Astrocyte (in vitro differentiated cells and primary cell): ENCODE measurements at places on chromosomes 3 and 15. TPM values are rescaled to one million over a fixed set of nuclear protein-coding genes. Genes with fewer than 3 reads are reported as not detected.
A peak's percentile ranks its signal among the peaks of the same experiment; 100 is the strongest.

DNA sequence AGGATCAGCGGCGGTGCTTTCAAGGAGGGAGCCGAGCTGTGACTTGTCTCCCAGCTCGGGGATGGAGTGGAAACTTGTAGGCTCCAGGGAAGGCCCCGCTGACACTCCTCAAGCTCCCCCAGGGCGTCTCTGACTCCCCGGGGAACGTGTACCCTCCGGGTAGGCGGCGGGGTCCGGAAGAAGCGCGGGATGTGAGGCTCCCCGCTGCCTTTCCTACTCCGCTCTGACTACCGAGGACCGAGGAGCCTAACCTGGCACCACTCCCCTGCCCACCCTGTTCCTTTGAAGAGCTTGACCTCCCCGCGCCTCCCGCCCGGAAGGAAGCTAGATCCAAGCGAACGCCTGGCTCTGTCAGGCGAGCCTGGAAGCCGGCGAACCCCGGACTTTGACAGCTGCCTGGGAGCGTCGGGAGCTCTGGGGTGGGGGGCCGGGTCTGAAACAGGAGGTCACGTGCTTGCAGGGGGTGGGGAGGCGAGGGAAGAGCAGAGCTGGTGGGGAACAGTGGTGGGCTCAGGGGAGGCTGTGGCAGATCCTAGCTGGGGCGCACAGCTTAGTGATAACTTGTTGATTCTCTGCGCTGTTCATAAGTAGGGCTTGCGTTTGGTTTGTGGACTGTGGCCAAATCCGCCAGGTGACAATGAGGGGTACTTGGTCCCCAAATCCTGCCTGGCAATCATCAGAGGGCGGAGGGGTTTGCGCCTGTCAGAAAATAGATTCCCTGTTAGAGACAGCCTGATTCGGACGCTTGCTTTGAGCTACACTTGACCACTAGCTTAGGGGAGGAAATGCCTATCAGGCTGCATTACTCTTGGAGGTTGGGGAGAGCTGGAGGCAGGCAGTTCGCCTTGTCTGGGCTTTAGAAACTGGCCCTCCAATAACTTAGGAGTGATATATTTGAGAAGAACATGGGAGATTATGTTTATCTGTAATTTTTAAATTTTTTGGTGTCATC lies 1.2 kb downstream of the CLSTN2 start:
- no peak overlapping the region for H3K27ac ChIP-seq
- H3K4me3 ChIP-seq: peak overlapping the region; percentile 63
- no peaks in the 10 kb centered on the region for H3K36me3 ChIP-seq
- peaks cover 21% of the 10 kb centered on the region for H3K27me3 ChIP-seq
- peaks cover 7% of the 10 kb centered on the region for H3K4me1 ChIP-seq

- peak overlapping the region; percentile 54 for H3K4me3 ChIP-seq
- H3K4me1 ChIP-seq: peaks cover 65% of the 10 kb centered on the region
- H3K27ac ChIP-seq: peak overlapping the region; percentile 92
- H3K36me3 ChIP-seq: peaks cover 21% of the 10 kb centered on the region
- DNase-seq: no peak
Observed at GRCh38 chr15:60399246-60399915, 1.6 kb upstream of the ANXA2 start.

- H3K36me3 ChIP-seq: no peaks in the 10 kb centered on the region
- H3K27ac ChIP-seq: no peak overlapping the region
- H3K4me1 ChIP-seq: no peaks in the 10 kb centered on the region
- H3K4me3 ChIP-seq: no peak overlapping the region
- DNase-seq: no peak
Observed at GRCh38 chr15:61623746-61624145, 394.6 kb upstream of the RORA start.

DNA sequence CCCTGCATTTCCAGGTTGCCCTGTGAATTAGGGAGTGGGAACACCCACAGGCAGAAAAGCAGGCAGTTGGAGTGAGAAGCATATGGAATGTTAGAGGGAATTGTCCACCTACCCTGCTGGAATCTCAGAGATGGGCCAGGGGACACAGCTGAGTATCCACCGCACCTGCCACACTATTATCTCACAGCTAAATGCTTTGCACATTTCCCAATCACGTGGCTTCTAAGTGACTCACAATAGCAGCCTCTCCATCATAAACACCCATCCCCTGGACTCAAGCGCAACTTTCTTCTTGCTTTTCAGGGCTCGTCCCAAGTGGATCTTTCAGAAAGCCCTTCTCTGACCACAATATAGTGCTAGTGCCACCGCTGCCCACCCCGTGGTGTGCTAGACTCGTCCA lies 389.0 kb upstream of the LMCD1 start:
- no peaks in the 10 kb centered on the region for H3K36me3 ChIP-seq
- no peak for DNase-seq
- H3K27ac ChIP-seq: no peak overlapping the region
- no peak overlapping the region for H3K4me3 ChIP-seq
- no peaks in the 10 kb centered on the region for H3K27me3 ChIP-seq
- no peaks in the 10 kb centered on the region for H3K4me1 ChIP-seq

DNA sequence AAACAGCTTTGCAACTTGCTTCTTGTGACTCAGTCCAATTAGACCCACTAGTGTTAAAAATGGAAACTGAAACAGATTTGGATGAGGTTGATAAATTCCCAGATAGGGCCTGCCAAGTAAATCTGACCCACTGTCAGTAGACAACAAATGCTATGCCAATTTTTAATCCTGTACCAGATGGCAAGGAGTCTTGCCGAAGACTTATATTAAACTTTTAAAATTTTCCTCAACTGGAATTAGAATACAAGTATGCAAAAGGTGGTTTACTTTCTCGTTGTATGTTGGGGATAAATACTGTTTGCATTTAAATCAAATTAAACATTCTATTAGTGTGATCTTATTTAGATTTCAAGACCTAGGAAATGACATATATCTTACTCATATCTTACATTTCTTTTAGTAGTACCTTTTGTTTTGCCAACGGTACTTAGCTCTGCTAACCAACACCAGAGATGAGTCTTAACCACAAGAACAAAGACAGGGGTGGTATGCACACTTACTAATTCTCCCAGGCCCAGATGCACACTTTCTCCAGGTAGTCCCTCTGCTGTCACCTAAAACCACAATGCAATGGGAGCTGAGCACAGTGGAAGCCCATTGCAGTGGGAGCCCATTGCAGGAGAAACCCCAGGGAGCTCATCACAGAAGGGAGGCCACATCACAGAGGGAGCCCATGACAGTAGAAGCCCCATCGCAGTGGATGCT lies 77.8 kb downstream of the WWTR1 start:
- peak overlapping the region; percentile 93 for H3K27ac ChIP-seq
- DNase-seq: peak; percentile 88
- H3K27me3 ChIP-seq: no peaks in the 10 kb centered on the region

- H3K36me3 ChIP-seq: no peaks in the 10 kb centered on the region
- H3K4me3 ChIP-seq: no peak overlapping the region
- peak; percentile 55 for DNase-seq
- no peak overlapping the region for H3K27ac ChIP-seq
- no peaks in the 10 kb centered on the region for H3K27me3 ChIP-seq
Observed at GRCh38 chr15:92365084-92365483, 28.6 kb upstream of the ST8SIA2 start.

GRCh38 chr3:95343228-95343627 lies 1280.4 kb downstream of the NSUN3 start:
- no peaks in the 10 kb centered on the region for H3K4me1 ChIP-seq
- H3K36me3 ChIP-seq: no peaks in the 10 kb centered on the region
- H3K27me3 ChIP-seq: no peaks in the 10 kb centered on the region
- no peak overlapping the region for H3K4me3 ChIP-seq
- no peak for DNase-seq

GRCh38 chr3:62229211-62229610 lies 144.1 kb downstream of the FEZF2 start:
- no peak overlapping the region for H3K27ac ChIP-seq
- no peak overlapping the region for H3K4me3 ChIP-seq
- H3K4me1 ChIP-seq: no peaks in the 10 kb centered on the region
- DNase-seq: no peak

DNA sequence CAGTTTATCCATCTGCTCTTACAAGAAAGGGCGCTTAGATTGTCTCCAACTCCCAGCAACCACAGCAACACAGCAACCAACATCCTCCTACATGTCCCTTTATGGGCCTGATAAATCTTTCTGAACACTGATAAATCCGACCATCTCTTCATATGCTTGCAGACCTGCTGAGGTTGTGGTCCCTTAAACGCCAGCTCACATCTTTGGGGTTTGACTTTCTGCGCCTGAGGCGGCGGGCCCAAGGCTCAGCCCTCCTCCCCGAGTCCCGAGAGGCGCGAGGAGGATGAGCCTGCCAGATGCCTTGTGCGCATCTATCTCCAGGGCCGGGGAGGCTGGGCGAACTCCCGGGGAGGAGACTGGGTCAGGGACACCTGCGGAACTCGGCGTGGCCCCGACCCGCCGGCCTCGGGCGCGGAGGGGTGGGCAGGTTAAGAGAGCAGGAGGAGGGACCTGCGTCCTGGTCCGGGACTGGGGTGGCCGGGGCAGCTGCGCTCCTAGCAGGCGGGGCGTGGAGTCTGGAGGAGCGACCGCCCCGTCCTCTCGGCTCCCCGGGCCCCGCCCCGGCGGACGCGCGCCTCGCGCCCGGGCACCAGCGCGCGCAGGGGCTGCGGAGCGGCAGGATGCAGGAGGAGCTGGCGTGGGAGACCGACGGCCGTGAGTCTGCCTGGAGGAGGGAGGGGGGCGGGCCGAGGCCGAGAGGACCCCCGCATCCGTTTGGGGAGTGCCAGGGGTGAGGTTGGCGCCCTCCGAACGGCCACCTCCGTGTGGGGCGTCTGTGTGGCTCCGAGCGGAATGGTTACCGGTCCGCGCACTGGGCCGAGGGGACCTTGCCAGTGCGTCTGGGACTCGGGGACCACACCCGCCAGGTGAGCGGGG lies at the start of gene ANKDD1A:
Gene ANKDD1A, plus strand, starts transcription at position 592 of the 876 bp plus-strand sequence. Its CDS starts 29 bp downstream, at position 621.
- H3K4me1 ChIP-seq: peaks cover 5% of the 10 kb centered on the region
- no peak for DNase-seq
- no peaks in the 10 kb centered on the region for H3K36me3 ChIP-seq
- H3K4me3 ChIP-seq: peak within 1 kb of the TSS; percentile 64

- no peaks in the 10 kb centered on the region for H3K27me3 ChIP-seq
- no peak for DNase-seq
- no peak overlapping the region for H3K4me3 ChIP-seq
- no peaks in the 10 kb centered on the region for H3K36me3 ChIP-seq
- H3K27ac ChIP-seq: no peak overlapping the region
- no peaks in the 10 kb centered on the region for H3K4me1 ChIP-seq
Observed at GRCh38 chr3:82353306-82354171, 592.1 kb upstream of the GBE1 start.

DNA sequence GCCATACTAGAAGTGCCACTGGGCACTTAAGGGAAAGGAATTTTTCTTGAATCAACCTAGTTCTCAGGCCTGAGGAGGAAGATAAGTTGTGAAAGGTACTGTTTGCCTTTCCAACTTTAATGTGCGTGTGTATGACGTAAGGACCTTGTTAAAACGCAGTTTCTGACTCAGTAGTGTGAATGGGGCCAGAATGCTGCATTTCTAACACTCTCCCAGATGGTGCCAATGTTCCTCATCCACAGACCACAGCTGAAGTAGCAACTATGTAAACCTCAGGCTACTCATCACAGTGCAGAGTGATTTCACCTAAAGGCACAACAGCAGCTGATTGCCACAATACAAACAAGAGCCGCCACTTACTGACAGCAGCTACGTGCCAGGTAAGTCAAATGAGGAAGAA lies 103.6 kb downstream of the OTOL1 start:
- no peak overlapping the region for H3K27ac ChIP-seq
- no peak overlapping the region for H3K4me3 ChIP-seq
- H3K4me1 ChIP-seq: no peaks in the 10 kb centered on the region
- H3K36me3 ChIP-seq: no peaks in the 10 kb centered on the region
- H3K27me3 ChIP-seq: no peaks in the 10 kb centered on the region
- DNase-seq: no peak

GRCh38 chr3:39150148-39150802 lies 3.1 kb downstream of the CSRNP1 start:
- H3K4me1 ChIP-seq: peaks cover 70% of the 10 kb centered on the region
- H3K4me3 ChIP-seq: peak overlapping the region; percentile 89
- no peak for DNase-seq
- H3K36me3 ChIP-seq: peaks cover 12% of the 10 kb centered on the region
- no peaks in the 10 kb centered on the region for H3K27me3 ChIP-seq
- H3K27ac ChIP-seq: peak overlapping the region; percentile 100

DNA sequence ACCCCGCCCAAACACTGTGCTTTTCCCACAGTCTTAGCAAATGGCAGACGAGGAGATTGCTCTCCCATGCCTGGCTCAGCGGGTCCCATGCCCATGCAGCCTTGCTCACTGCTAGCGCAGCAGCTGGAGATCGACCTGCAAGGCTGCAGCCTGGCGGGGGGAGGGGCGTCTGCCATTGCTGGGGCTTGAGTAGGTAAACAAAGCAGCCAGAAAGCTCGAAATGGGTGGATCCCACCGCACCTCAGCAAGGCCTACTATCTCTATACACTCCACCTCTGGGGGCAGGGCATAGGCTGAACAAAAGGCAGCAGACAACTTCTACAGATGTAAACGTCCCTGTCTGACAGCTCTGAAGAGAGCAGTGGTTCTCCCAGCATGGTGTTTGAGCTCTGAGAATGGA lies 27.2 kb upstream of the WDR5B start:
- no peak overlapping the region for H3K27ac ChIP-seq
- H3K4me1 ChIP-seq: no peaks in the 10 kb centered on the region
- peaks cover 23% of the 10 kb centered on the region for H3K36me3 ChIP-seq
- H3K27me3 ChIP-seq: no peaks in the 10 kb centered on the region
- no peak for DNase-seq

GRCh38 chr3:22361521-22361920 lies 610.5 kb upstream of the ZNF385D start:
- H3K4me3 ChIP-seq: no peak overlapping the region
- no peaks in the 10 kb centered on the region for H3K27me3 ChIP-seq
- no peaks in the 10 kb centered on the region for H3K36me3 ChIP-seq
- DNase-seq: peak; percentile 4

DNA sequence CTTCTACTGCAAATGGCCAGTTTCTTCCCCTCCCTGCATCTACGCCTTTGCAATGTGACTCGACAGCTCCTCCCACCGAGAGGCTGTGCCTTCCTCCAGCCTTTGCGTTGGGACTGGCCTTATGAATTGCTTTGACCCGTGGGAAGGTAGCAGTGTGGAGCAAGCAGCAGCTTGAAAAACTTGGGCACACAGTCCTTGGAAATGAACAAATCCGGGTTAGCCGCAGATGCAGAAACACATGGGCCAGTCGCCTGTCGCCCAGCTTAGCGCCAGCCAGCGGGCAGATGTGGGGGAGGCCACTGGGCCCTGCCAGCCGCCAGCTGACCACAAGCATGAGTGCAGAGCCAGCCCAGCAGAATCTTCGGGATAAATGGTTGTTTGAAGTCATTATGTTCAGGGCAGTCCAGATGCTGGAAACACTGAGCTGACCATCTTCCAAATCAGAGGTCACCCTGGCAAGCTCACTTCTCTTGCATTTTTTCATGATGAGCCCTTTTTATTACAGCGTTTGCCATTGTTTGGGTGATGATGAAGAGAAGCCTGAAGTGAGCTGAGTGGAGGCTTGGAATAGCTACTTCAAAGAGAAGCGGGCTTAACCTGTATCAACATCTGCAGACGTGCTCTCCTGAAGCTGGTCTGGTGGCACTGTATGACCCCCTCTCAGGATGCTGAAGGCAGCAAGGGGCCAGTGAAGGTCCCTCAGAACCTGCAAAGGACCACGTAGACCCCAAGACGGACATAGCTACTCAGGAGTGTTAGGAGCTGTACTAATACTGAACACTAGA lies 9.8 kb downstream of the SELENOS start:
- H3K4me3 ChIP-seq: no peak overlapping the region
- H3K36me3 ChIP-seq: peaks cover 28% of the 10 kb centered on the region
- peaks cover 29% of the 10 kb centered on the region for H3K4me1 ChIP-seq
- DNase-seq: peak; percentile 92
- peak overlapping the region; percentile 42 for H3K27ac ChIP-seq

PRSS50 gene
- total RNA-seq: not detected in 2 replicates

C3orf20 gene
- 0.16 TPM in 1 of 2 replicates, not detected in the other for total RNA-seq

C3orf85 gene
- total RNA-seq: not detected in 2 replicates

MEIS2 gene
- total RNA-seq: 30.9 and 35.6 TPM in 2 replicates
